ENCODE measurements at places on chromosomes 11 and 22. TPM values are rescaled to one million over a fixed set of nuclear protein-coding genes. Genes with fewer than 3 reads are reported as not detected.
A peak's percentile ranks its signal among the peaks of the same experiment; 100 is the strongest.

GRCh38 chr22:20509344-20510047 is 2.1 kb downstream of the MED15 start:
- H3K36me3 ChIP-seq = no peaks in the 10 kb centered on the region
- no peak for DNase-seq

DNA sequence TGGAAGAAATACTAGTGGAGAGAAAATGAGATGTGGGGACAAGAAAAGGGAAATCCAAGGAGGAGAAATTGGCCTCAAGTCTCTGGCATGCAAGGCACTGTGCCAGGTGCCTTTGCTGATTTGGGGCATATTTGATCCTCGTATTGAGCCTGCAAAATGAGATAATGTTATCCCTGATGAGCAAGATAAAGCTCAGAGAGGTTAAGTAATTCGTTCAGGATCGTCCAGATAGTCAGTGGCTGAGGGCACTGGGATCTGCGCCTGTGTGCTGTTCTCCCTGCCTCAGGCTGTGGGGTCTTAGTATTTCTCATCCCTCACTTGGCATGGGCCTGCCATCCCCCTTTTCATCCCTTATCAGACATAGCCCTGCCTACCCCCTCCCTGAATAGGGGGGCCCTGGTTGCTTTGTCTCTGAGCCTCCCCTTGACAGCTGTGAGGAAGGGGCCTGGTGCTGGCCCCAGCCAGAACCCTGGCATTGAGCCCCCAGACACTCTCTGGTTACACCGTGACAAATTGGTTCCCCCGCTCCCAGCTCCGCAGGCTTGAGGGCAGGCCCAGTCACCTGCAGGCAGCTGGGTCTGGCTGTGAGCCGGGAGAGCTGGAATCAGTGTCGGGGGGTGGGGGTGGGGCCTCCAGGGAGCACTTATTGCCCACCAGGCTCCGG is 85.7 kb downstream of the NECTIN1 start:
- peaks cover 2% of the 10 kb centered on the region for H3K4me1 ChIP-seq
- H3K27me3 ChIP-seq = peaks cover 8% of the 10 kb centered on the region
- H3K27ac ChIP-seq = no peak overlapping the region
- no peak for DNase-seq

DNA sequence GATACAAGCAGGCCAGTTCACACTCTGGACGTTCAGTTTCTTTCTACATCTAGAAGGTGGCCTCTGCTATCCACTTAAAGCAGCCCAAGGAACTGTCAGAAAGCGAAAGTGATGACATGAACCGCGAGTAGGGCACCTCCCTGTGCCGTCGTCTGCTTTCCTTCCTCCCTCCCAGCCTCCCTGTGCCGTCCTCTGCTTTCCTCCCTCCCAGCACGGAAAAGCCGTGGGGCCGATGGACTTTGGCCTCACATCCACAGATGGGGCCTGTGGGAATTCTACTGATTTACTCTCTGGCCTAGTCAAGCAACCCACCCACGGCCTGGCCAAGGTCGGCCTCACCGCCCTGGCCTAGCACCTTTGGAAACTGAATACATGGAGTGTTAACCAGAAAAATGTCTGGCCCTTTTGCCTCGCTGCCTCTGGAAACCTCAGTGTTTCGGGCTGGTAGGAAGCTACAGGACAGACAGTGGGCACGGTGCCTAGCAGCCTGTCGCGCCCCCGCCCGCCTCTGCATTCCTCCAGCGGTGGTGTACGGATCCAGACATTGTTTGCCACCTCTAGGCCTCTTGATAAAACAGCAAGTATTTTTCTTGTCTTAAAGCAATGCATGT is 14.2 kb downstream of the PEX26 start:
- DNase-seq = no peak
- no peak overlapping the region for H3K27ac ChIP-seq
- peaks cover 3% of the 10 kb centered on the region for H3K27me3 ChIP-seq
- H3K36me3 ChIP-seq = peaks cover 4% of the 10 kb centered on the region
- H3K4me1 ChIP-seq = no peaks in the 10 kb centered on the region
- no peak overlapping the region for H3K4me3 ChIP-seq

- H3K27ac ChIP-seq = no peak overlapping the region
- no peaks in the 10 kb centered on the region for H3K36me3 ChIP-seq
- H3K4me1 ChIP-seq = peaks cover 29% of the 10 kb centered on the region
- DNase-seq = no peak
- H3K4me3 ChIP-seq = no peak overlapping the region
These were observed 10.2 kb downstream of the MN1 start for GRCh38 chr22:27791159-27791858.

- H3K27me3 ChIP-seq = peaks cover 3% of the 10 kb centered on the region
- no peaks in the 10 kb centered on the region for H3K36me3 ChIP-seq
- DNase-seq = no peak
- no peak overlapping the region for H3K4me3 ChIP-seq
- peak overlapping the region; percentile 28 for H3K27ac ChIP-seq
- H3K4me1 ChIP-seq = peaks cover 21% of the 10 kb centered on the region
These were observed 4.3 kb downstream of the MED15 start for GRCh38 chr22:20511578-20512229.

- no peaks in the 10 kb centered on the region for H3K36me3 ChIP-seq
- peak overlapping the region; percentile 98 for H3K4me3 ChIP-seq
- peaks cover 9% of the 10 kb centered on the region for H3K27me3 ChIP-seq
- peak overlapping the region; percentile 97 for H3K27ac ChIP-seq
- peaks cover 8% of the 10 kb centered on the region for H3K4me1 ChIP-seq
- DNase-seq = no peak
These were observed 1.1 kb downstream of the MTMR2 start for GRCh38 chr11:95922536-95923438.

GRCh38 chr11:35367491-35367890 is 51.9 kb downstream of the SLC1A2 start:
- no peak overlapping the region for H3K4me3 ChIP-seq
- no peak overlapping the region for H3K27ac ChIP-seq
- no peak for DNase-seq
- H3K4me1 ChIP-seq = peaks cover 4% of the 10 kb centered on the region
- no peaks in the 10 kb centered on the region for H3K27me3 ChIP-seq

GRCh38 chr11:112961751-112962578 is 745 bp downstream of the NCAM1 start:
- H3K36me3 ChIP-seq = no peaks in the 10 kb centered on the region
- peaks cover 13% of the 10 kb centered on the region for H3K27me3 ChIP-seq
- H3K4me1 ChIP-seq = peaks cover 30% of the 10 kb centered on the region
- H3K27ac ChIP-seq = peak overlapping the region; percentile 98

- peaks cover 3% of the 10 kb centered on the region for H3K4me1 ChIP-seq
- peaks cover 6% of the 10 kb centered on the region for H3K27me3 ChIP-seq
- H3K4me3 ChIP-seq = no peak overlapping the region
These were observed 1329.3 kb downstream of the TBC1D22A start for GRCh38 chr22:48091656-48092223.

DNA sequence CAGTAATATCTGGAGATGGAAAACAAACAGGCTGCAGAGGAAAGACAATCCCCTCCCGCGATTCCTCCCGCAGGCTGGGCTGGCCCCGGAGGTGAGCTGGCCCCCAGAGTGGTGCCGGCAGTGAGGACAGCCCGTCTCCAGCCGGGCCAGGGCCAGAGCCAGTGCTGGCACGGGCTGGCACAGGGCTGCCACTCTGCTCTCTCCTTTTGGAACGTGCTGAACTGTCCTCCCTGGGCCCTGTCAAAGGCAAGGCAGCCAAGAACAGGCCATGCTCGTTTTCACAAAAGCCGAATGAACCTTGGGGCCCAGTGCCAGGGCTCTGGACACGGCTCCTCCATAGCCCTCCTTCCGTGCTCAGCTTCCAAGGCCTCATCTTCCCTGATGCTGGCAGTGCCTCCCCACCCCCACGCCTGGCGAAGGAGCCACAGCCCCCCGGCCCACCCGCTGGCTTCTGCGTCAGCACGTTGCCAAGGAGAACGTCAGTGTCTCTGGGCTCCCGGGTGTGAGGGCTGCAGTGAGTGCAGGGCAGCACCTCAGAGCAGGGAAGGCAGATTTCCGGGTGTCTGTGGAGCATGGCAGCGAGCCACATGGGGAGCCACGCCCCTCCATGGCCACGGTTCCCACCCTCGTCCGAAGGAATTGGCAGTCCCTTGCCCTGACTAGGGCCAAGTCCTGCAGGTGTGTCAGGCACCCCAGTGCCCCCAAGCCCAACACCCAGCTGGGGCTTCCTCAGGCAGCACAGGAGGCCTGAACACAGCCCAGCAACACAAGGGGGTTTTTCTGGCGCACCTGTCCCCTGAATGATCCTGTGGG is 28.6 kb downstream of the GNAZ start:
- no peaks in the 10 kb centered on the region for H3K36me3 ChIP-seq
- peaks cover 10% of the 10 kb centered on the region for H3K27me3 ChIP-seq
- no peak overlapping the region for H3K27ac ChIP-seq
- H3K4me1 ChIP-seq = peaks cover 12% of the 10 kb centered on the region

- peaks cover 6% of the 10 kb centered on the region for H3K36me3 ChIP-seq
- peak; percentile 58 for DNase-seq
- H3K4me3 ChIP-seq = peak overlapping the region; percentile 22
These were observed 46.3 kb upstream of the SYT13 start for GRCh38 chr11:45332276-45332934.

GRCh38 chr11:96279018-96279895 is 63.7 kb downstream of the MAML2 start:
- H3K27me3 ChIP-seq = no peaks in the 10 kb centered on the region
- no peak overlapping the region for H3K4me3 ChIP-seq

- peaks cover 3% of the 10 kb centered on the region for H3K27me3 ChIP-seq
- no peak overlapping the region for H3K27ac ChIP-seq
- no peak for DNase-seq
- H3K4me1 ChIP-seq = peaks cover 19% of the 10 kb centered on the region
- H3K36me3 ChIP-seq = no peaks in the 10 kb centered on the region
These were observed 23.9 kb downstream of the DKK3 start for GRCh38 chr11:11984563-11984962.

- H3K27me3 ChIP-seq = no peaks in the 10 kb centered on the region
- DNase-seq = no peak
- peaks cover 11% of the 10 kb centered on the region for H3K4me1 ChIP-seq
- H3K36me3 ChIP-seq = no peaks in the 10 kb centered on the region
- H3K4me3 ChIP-seq = no peak overlapping the region
These were observed 593.2 kb downstream of the INSC start for GRCh38 chr11:15707971-15708370.

- H3K4me3 ChIP-seq = peak overlapping the region; percentile 66
- DNase-seq = no peak
- no peak overlapping the region for H3K27ac ChIP-seq
- H3K36me3 ChIP-seq = no peaks in the 10 kb centered on the region
- H3K27me3 ChIP-seq = peaks cover 10% of the 10 kb centered on the region
These were observed 1.8 kb downstream of the TMEM86A start for GRCh38 chr11:18700375-18700774.

DNA sequence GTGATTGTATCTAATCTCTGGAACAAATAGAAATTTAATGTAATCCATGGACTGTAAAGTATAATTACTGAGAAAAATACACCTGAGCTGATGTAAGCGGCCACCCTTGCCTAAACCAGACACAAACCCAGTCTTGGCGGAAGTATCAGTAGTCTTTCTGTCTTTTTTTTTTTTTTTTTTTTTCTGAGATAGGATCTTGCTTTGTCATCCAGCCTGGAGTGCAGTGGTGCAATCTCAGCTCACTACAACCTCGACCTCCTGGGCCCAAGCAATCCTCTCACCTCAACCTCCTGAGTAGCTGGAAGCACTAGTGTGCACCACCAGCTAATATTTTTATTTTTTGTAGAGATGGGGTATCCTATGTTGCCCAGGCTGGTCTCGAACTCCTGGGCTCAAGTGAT is 5.5 kb upstream of the CXCR5 start:
- H3K27ac ChIP-seq = no peak overlapping the region
- H3K36me3 ChIP-seq = no peaks in the 10 kb centered on the region
- no peaks in the 10 kb centered on the region for H3K4me1 ChIP-seq
- no peak overlapping the region for H3K4me3 ChIP-seq

DNA sequence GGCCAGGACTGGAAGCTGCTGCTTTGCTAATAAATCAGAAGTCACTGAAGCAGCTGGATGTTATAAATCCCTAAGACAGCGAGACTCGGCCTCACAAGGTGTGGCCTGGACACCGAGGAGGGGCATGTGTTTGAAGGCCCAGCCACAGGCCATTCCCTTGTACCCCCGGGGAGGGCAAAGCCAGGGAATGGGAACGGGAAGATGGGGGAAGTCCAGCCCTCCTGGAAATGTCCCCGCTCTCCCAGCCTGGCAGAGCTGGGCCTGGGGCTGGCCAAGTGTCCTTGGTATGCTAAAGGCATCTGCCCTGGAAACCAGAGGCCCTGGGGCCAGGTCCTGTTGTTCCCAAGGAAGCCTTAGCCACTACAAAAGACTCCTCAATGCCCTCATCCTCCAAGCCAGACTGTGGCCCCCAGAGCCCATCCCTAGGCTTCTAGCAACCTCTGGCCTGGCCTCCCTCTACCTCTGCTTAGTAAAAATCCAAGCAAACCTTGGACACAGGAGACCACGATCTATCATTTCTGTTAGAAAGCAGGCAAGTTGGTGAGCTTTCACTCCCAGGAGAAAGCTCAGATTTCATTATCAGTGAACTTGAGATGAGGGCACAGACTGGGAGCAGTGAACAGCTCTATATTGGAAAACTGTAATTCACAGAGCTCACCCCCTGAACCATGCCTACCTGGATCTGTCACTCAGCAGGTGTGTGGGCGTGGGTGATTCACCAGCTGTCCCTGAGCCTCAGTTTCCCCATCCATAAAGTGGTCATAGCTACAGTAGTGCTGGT is 11.0 kb downstream of the CHST1 start:
- no peaks in the 10 kb centered on the region for H3K36me3 ChIP-seq
- H3K4me3 ChIP-seq = no peak overlapping the region
- peaks cover 10% of the 10 kb centered on the region for H3K27me3 ChIP-seq
- peak overlapping the region; percentile 28 for H3K27ac ChIP-seq

DNA sequence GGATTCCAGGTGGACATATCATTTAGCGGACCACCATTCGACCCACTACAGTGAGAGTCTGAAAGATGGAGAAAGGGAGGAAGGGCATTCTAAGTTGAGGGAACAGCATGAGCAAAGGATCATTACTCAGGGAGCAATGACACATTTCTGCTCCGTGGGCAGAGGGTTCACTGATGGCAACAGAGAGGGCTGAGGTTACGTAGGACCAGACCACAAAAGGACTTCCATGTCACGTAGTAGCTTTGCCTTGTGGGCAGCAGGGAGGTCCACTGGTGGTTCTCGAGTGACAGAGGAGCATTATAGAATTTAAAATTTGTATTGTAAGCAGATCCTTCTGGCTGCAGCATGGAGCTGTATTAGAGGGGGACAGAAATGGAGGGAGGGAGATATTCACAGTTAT is 109.7 kb upstream of the NAV2 start:
- H3K27me3 ChIP-seq = peaks cover 11% of the 10 kb centered on the region
- no peak overlapping the region for H3K27ac ChIP-seq
- H3K4me1 ChIP-seq = peaks cover 21% of the 10 kb centered on the region
- DNase-seq = no peak
- no peak overlapping the region for H3K4me3 ChIP-seq

DNA sequence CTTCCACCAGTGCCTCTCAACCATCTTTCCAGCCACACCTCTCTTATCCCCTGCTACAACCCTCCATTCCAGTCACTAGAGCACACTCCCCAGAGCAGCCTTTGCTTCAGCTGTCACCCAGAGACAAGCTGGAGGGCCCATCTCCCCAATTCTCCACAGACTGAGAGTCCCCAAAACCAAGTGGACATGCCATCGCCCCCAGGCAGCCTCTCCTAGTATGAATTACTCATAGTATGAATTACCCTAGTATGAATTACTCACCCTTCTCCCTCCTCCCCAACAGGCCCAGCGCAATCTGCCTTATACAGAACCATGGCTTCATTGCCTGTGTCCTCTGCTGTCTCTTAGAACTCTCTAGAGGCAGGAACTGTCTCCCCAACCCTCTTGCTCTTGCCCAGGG is 24.8 kb downstream of the MYH9 start:
- no peak for DNase-seq
- peak overlapping the region; percentile 72 for H3K27ac ChIP-seq
- peaks cover 5% of the 10 kb centered on the region for H3K36me3 ChIP-seq
- H3K4me1 ChIP-seq = peaks cover 31% of the 10 kb centered on the region

Gene SLC35F2
- 3.5 TPM for total RNA-seq

Gene TMEM80
- total RNA-seq = 29.7 TPM

Gene ZNF143
- total RNA-seq = 28.2 TPM

Gene APOC3
- not detected for total RNA-seq

Gene DTX4
- total RNA-seq = 4.1 TPM

Gene TMPRSS4
- not detected for total RNA-seq

Gene OR52H1
- not detected for total RNA-seq

Gene MUC2
- not detected for total RNA-seq

Gene SPTBN2
- total RNA-seq = 371 TPM

Data from glutamatergic neuron (in vitro differentiated cells).